ENCODE measurements at places on chromosomes 16 and 17. TPM values are rescaled to one million over a fixed set of nuclear protein-coding genes. Genes with fewer than 3 reads are reported as not detected.

GRCh38 chr17:67245694-67246402, 852 bp upstream of the HELZ start:
- no peak for DNase-seq
- peak overlapping the region; percentile 99 for H3K4me3 ChIP-seq
- peak overlapping the region; percentile 90 for H3K27ac ChIP-seq
- H3K27me3 ChIP-seq, result no peaks in the 10 kb centered on the region
- H3K36me3 ChIP-seq, result no peaks in the 10 kb centered on the region

Gene CRYBA1
- not detected for total RNA-seq

DNA sequence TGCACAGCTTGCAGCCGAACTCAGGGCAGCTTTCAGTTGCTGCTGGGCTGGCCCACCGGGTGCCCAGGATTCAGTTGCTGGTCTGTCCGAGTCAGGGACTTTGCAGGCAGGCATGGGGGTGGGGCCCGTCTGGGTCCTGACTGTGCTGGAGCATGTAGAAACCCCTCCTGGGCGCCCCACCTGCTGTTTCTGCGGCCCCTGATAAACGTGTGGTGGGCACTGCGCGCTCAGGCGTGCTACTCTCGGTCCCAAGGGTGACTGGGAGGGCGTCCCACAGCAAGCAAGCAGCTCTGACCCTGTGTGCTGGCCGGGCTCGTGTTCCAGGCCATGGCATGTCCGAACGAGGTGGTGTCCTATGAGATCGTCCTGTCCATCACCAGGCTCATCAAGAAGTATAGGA, 12.6 kb downstream of the TSC2 start:
- H3K27ac ChIP-seq, result no peak overlapping the region
- H3K4me1 ChIP-seq, result no peaks in the 10 kb centered on the region
- no peak overlapping the region for H3K4me3 ChIP-seq
- no peak for DNase-seq

Gene DNAAF8
- total RNA-seq, result 1.7 TPM

Gene MPRIP
- total RNA-seq, result 135 TPM

DNA sequence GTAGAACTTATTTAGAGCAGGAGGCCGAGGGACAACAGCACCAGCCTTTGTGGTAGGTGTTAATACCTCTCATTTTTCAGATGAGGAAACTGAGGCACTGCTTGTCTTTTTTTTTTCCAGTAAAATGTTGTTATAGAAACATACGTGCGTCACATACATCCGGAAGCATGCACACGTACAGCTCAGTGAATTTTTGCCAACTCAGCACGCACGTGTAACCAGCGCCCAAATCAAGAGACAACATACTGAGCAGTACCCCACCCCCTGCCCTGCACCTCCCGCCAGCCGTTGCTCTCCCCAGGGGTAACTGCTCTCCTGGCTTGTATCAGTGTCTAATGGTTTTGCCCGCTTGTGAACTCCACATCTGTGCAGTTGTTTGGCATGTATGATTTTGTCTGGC, 92.0 kb downstream of the CMIP start:
- H3K27ac ChIP-seq, result no peak overlapping the region
- H3K27me3 ChIP-seq, result no peaks in the 10 kb centered on the region
- no peaks in the 10 kb centered on the region for H3K4me1 ChIP-seq
- DNase-seq, result no peak
- no peak overlapping the region for H3K4me3 ChIP-seq

- no peak overlapping the region for H3K27ac ChIP-seq
- H3K36me3 ChIP-seq, result no peaks in the 10 kb centered on the region
- H3K27me3 ChIP-seq, result no peaks in the 10 kb centered on the region
- no peak for DNase-seq
Measured at GRCh38 chr16:12629271-12629670, 174.4 kb downstream of the CPPED1 start.

DNA sequence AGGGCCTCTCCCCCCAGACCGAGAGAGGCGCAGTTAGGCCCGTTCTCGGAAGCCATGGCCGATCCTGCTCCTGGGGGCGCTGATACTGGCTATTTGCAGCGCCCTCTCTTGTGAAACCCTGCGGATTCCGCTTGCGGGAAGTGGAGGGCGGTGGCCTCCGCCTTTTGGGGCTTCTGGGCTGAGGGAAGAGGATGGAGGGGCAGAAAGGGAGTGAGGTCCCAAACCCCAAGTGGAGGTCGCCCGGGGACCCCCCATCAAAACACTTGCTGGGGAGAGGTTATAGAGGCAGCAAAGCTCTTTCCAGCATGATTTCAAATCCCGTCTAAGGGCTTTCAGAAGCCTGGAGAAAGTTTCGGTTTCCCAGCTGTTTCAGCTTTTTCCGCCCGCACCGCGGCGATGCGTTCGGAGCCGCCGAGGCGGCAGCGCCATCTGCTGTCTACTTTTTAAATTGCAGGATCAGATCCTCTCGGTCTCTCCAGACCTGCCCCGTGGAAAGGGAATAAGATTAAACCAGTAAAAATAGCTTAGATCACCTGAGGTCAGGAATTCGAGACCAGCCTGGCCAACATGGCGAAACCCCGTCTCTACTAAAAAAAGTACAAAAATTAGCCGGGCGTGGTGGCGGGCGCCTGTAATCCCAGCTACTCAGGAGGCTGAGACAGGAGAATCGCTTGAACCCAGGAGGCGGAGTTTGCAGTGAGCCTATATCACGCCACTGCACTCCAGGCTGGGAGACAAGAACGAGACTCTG, 15.8 kb downstream of the SNX20 start:
- peak; percentile 95 for DNase-seq
- no peaks in the 10 kb centered on the region for H3K27me3 ChIP-seq
- H3K36me3 ChIP-seq, result no peaks in the 10 kb centered on the region
- peak overlapping the region; percentile 70 for H3K27ac ChIP-seq
- peak overlapping the region; percentile 62 for H3K4me3 ChIP-seq
- H3K4me1 ChIP-seq, result peaks cover 28% of the 10 kb centered on the region

Gene SECTM1
- total RNA-seq, result 41.1 TPM

- H3K4me1 ChIP-seq, result no peaks in the 10 kb centered on the region
- H3K4me3 ChIP-seq, result no peak overlapping the region
- no peak overlapping the region for H3K27ac ChIP-seq
- no peaks in the 10 kb centered on the region for H3K27me3 ChIP-seq
- no peaks in the 10 kb centered on the region for H3K36me3 ChIP-seq
- DNase-seq, result peak; percentile 4
Measured at GRCh38 chr17:58291246-58291645, 10.5 kb upstream of the MPO start.

- no peaks in the 10 kb centered on the region for H3K27me3 ChIP-seq
- no peak for DNase-seq
- H3K4me3 ChIP-seq, result no peak overlapping the region
- H3K4me1 ChIP-seq, result peaks cover 63% of the 10 kb centered on the region
Measured at GRCh38 chr17:74746376-74746775, 2.1 kb upstream of the NHERF1 start.

DNA sequence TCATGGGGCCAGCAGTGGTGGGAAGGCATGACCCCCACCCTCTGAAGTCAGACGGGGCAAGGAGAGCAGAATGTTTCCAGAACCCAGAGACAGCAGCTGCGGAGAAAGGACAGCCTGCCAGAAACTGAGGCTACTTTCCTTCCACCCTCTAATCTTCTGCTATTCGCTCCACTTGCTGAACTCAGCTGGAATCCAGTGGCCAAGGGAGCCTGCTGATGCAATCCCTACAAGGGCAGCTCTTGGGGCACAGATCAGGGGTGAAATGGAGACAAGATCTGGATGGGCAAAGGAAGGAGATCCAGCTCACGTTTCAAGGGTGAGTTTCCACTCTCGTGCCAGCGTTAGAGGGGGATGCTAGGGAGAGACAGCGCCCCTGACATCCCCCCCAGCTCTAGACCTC, 479.1 kb downstream of the SLC39A11 start:
- DNase-seq, result no peak
- no peaks in the 10 kb centered on the region for H3K36me3 ChIP-seq
- no peak overlapping the region for H3K4me3 ChIP-seq
- peak overlapping the region; percentile 18 for H3K27ac ChIP-seq

Gene TGFB1I1
- total RNA-seq, result 284 TPM

GRCh38 chr17:36496018-36496789, 9.7 kb downstream of the ZNHIT3 start:
- peaks cover 72% of the 10 kb centered on the region for H3K36me3 ChIP-seq
- H3K27ac ChIP-seq, result no peak overlapping the region
- DNase-seq, result no peak
- H3K4me1 ChIP-seq, result peaks cover 4% of the 10 kb centered on the region
- H3K27me3 ChIP-seq, result no peaks in the 10 kb centered on the region

Gene FAM20A
- 1.7 TPM for total RNA-seq

- no peak overlapping the region for H3K4me3 ChIP-seq
- no peaks in the 10 kb centered on the region for H3K27me3 ChIP-seq
- no peaks in the 10 kb centered on the region for H3K4me1 ChIP-seq
- H3K27ac ChIP-seq, result no peak overlapping the region
- H3K36me3 ChIP-seq, result no peaks in the 10 kb centered on the region
- DNase-seq, result no peak
Measured at GRCh38 chr17:37067555-37068111, 118.9 kb downstream of the AATF start.

DNA sequence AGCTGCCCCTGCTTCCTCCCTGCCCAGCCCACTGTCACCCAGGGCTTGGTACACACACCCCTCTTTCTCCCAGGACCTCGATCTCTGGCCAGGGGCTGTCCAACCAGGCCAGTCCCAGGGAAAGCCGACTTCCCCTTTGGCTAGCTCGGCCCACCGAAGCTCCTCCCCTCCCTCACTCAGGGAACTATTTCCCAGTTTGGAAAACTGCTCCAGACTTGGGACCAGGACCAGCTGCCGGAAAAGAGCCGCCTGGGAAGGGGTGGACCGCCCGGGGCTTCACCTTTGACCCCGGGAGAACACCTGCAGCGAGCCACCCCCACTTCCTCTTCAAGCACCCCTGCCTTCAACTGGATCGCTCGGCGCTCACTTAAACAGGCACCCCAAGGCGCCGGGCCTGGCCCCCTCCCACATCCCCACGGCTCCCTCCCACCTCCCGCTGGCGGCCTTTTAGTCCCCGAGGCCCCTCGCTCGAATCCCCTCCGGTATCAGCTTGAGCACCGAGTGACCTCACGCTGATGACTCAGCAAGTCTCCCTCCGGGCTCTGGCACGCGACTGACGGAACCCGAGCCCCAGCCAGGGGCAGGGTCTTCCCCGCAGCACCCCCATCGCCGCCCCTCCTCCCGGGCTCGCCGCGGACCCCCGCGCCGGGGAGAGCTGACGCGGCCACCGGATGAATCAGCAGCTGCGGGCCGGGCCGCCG, 934 bp downstream of the MAFG start:
- H3K4me1 ChIP-seq, result peaks cover 50% of the 10 kb centered on the region
- no peaks in the 10 kb centered on the region for H3K27me3 ChIP-seq
- H3K36me3 ChIP-seq, result peaks cover 14% of the 10 kb centered on the region
- peak overlapping the region; percentile 99 for H3K4me3 ChIP-seq
- DNase-seq, result peak; percentile 95

DNA sequence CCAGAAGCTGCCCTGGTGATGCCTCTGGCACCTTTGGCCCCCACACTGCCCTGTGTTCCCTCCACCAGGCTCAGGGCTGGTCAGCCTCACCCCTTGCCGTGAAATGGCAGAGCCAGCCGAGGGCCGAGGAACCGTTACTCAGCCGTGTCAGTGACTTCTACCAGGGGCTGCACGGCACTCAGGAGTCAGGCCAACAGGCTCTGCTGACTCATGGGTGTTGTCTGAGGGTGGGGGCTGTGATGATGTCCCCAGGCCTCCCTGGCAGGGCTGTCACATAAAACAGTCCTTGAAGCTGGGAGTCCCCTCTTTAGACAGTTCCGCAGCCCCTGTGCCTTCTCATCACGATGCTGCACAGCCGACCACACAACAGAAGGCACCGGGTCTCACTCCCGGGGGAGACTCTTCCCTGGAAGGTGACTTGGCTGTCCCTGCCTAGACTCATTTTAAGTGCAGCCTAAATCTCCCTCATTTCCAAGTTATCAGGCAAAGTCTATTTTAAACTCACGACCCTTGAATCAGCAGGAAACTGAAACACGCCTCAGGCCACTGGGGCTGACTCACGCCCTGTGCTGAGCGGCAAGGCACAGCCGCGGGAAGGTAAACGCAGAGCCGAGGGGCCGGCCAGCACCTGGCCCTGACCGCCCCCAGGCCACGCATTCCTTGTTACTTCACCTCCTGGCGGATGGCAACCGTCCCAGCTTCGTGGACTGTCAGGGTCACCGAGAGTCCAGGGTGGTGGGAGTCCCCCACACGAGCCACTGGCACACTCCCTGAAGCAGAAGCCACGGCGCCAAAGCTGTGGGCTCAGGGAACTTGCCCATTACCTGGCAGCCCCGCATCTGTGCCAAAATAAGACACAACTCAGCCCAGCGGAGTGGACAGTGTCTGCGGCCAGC, 102.6 kb downstream of the ZNF778 start:
- peaks cover 9% of the 10 kb centered on the region for H3K36me3 ChIP-seq
- no peaks in the 10 kb centered on the region for H3K27me3 ChIP-seq
- no peak for DNase-seq
- peak overlapping the region; percentile 64 for H3K27ac ChIP-seq
- peak overlapping the region; percentile 29 for H3K4me3 ChIP-seq
- H3K4me1 ChIP-seq, result peaks cover 98% of the 10 kb centered on the region

Measured in esophagus muscularis mucosa (tissue), 4 donors.